ENCODE measurements at places on chromosomes 12 and 14.

DNA sequence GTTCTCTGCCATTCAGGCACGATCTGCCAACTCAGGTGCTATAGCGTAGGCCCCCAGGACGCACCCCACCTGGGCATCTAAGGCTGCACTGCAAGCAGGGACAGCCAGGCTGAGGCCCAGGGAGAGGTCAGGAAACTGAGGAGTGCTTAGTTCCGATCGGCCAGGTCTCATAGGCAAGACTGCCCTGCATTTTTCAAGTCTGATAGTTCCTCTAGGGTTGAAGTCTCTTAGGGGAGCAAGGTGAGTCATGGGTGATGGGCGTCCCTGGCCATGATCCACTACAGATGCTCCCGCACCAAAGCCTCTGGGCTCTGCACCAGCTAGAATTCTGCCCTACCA lies 13.2 kb downstream of the NOPCHAP1 start:
- no peak for DNase-seq

DNA sequence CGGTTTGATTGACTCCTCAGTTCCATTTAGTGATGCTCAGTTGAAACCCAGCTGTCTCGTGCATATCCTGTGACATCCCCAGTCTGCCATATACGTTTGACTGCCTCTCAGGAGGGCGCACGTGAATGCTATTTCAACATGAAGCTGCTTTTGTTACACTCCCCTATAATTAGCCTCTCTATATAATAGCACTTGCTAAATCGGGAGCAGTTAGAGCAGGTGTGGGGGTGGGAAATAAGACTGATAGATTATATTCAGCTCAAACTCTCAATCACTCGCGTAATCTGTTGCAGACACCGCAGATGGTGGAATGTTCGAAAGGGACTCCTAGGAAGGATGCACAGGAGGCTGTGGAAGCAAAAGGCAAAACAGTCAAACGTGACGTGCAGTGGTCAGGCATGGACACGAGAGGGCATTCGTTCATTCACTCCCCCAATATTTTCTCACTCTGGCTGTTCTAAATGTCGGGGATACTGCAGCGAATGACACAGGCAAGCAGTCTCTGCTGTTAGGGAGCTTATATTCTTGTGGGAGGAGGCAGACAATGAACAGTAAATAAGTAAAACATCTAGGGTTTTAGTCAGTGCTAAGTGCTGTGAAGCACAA lies 29.8 kb downstream of the KCNA1 start:
- DNase-seq: no peak

DNA sequence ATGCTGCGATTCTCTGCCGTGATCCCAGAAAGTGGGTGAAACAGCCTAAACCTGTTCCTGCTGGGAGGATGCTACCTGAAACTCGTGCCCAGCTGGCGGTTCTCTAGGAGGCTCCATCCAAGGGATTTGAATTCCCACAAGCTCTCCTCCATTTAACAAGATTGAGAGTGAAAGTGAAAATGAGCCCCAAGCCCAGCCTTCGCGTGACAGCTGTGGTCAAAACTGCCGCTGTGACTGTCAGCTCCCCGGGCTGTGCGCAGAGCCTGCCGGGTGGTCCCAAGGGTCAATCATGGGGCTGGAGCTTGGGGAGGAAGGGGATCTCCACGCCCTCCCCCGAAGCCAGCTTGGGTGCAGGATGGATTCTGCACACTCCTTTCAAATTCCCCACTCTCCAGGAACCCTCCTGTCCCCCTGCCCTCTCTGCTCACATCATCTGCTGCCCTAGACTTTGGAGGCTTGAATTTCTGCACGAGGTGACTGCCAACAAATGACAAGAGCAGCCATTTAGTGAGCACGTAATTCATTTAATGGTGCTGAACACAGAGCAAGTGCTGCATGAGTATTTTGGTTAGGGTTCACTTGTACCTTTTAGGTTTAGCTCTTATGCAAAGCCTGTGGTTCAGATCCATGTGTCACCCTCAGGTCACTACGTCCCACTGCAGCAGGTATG lies 5.3 kb downstream of the ASB2 start:
- DNase-seq: no peak

- no peak for DNase-seq
These were observed 70.4 kb downstream of the NCOR2 start for GRCh38 chr12:124497039-124497438.

Measured in activated CD4-positive, CD25-positive, alpha-beta regulatory T cell treated with anti-CD3 and anti-CD28 coated beads, Interleukin-2, amount 50 U/mL, for 16 hours (primary cell).